T-helper 17 cell (primary cell): ENCODE measurements at places on chromosomes 1 and 21.

DNA sequence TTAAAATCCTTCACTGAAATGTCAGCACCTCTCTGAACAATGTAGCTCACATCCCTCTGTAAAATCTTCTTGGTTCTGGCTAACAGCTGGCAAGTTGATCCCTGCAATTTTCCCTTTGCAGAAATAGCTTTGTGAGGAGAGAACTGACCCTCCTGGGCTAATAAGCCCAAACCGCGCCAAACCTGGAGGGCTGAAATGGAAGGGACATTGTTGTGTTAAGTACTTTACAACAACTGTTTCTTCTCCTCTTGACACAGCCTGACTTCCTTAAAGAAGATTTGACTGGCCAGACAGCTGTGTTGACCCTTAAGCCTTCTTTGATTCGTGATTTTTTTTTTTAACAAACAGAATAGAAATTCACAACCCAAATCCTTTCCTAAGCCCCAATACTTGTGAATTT, 5.7 kb downstream of the LMX1A start:
- DNase-seq: no peak

- DNase-seq: no peak
Observed at GRCh38 chr1:17762313-17762712, 7.2 kb downstream of the ACTL8 start.

GRCh38 chr1:92945748-92946270, 15.5 kb downstream of the DIPK1A start:
- no peak for DNase-seq

DNA sequence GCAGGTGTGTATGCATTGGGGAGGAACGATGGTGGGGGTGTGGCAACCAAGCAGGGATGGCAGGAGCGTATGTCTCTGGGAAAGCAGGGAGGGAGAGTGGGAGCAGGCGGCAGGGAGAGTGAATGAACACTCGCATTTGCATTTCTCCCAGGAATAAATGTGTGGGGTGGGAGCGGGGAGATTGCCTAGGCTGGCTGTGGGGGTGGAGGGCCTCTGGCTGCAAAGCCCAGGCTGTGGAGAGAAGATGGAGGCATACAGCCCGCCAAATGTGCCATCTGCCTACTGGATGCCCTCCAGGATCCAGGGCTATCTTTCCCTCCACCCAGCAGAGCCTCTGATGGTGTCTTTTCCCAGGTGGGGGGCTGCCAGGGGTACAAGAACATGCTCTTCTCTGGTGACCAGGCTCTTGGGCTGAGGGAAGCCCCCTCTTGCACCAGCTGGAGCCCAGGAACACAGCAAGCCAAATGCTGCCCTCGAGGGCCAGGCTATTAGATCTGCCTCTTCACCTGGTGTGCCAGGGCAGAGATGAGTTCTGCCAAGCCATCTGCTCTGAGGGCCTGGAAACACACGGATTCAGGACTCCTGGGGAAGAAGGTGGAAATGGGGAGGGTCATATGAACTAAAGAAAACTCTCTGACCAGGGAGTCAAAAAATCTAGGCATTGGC, 1.7 kb upstream of the OPTC start:
- DNase-seq: no peak
